ENCODE measurements at places on chromosomes 12 and 14.
A peak's percentile ranks its signal among the peaks of the same experiment; 100 is the strongest.

GRCh38 chr14:104681689-104682074 lies 7.7 kb upstream of the INF2 start:
- peaks cover 2% of the 10 kb centered on the region for H3K27me3 ChIP-seq
- no peaks in the 10 kb centered on the region for H3K36me3 ChIP-seq
- H3K27ac ChIP-seq: no peak overlapping the region
- H3K4me3 ChIP-seq: no peak overlapping the region
- H3K4me1 ChIP-seq: peaks cover 22% of the 10 kb centered on the region

- H3K27ac ChIP-seq: no peak overlapping the region
- H3K4me1 ChIP-seq: no peaks in the 10 kb centered on the region
- H3K36me3 ChIP-seq: no peaks in the 10 kb centered on the region
- H3K4me3 ChIP-seq: no peak overlapping the region
- DNase-seq: no peak
Observed at GRCh38 chr12:90915353-90915752, 39.6 kb downstream of the CCER1 start.

- no peak overlapping the region for H3K27ac ChIP-seq
- H3K27me3 ChIP-seq: peaks cover 6% of the 10 kb centered on the region
- H3K36me3 ChIP-seq: no peaks in the 10 kb centered on the region
- H3K4me3 ChIP-seq: no peak overlapping the region
Observed at GRCh38 chr14:70061108-70061507, 127.6 kb downstream of the SLC8A3 start.

DNA sequence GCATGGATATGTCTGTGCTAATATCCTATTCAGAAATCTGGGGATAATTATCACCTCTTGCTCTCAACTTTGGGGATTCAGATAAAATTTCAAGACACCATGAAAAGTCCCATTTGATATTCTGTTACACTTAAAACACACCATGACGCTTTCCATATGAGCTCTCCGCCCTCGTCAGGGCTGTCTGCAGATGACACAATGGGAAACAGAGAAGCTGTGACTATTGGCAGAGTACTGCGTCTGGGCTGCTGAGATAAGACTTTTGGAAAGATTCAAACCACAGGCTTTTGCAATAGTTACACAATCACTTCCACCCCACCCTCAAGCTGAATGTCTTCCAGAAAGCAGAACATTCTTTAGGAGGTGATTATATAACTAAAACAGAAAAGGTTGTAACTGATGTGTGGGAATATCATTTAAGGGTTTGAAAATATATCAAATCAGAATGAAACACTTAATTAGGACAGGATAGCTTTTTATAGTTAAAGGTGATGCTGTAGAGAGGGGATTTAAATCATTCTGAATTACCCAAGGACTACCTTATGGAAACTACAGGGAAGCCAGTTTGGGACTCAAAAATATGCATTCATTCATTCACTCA lies 75.3 kb upstream of the TMPO start:
- peak overlapping the region; percentile 5 for H3K27ac ChIP-seq
- H3K27me3 ChIP-seq: peaks cover 43% of the 10 kb centered on the region
- H3K4me1 ChIP-seq: peaks cover 9% of the 10 kb centered on the region
- H3K36me3 ChIP-seq: no peaks in the 10 kb centered on the region
- H3K4me3 ChIP-seq: no peak overlapping the region

DNA sequence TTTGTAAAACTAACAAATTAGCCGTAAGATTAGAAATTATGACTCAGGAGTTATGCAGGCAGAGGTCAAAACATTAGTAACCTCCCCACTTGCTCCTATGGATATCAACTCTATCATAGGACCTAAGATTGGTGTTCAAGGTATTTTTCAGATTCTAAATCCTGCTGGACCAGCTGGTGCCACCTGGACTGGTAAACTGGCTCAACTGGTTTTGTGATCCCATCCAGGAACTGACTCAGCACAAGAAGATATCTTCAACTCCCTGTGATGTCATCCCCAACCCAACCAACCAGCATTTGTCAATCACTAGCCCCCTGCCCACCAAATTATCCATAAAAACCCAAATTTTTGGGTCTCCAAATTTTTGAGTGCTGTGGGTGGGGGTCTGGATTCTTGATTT lies 98.1 kb upstream of the OR4E1 start:
- peaks cover 29% of the 10 kb centered on the region for H3K27me3 ChIP-seq
- H3K4me1 ChIP-seq: peaks cover 4% of the 10 kb centered on the region
- no peak overlapping the region for H3K4me3 ChIP-seq
- no peaks in the 10 kb centered on the region for H3K36me3 ChIP-seq

DNA sequence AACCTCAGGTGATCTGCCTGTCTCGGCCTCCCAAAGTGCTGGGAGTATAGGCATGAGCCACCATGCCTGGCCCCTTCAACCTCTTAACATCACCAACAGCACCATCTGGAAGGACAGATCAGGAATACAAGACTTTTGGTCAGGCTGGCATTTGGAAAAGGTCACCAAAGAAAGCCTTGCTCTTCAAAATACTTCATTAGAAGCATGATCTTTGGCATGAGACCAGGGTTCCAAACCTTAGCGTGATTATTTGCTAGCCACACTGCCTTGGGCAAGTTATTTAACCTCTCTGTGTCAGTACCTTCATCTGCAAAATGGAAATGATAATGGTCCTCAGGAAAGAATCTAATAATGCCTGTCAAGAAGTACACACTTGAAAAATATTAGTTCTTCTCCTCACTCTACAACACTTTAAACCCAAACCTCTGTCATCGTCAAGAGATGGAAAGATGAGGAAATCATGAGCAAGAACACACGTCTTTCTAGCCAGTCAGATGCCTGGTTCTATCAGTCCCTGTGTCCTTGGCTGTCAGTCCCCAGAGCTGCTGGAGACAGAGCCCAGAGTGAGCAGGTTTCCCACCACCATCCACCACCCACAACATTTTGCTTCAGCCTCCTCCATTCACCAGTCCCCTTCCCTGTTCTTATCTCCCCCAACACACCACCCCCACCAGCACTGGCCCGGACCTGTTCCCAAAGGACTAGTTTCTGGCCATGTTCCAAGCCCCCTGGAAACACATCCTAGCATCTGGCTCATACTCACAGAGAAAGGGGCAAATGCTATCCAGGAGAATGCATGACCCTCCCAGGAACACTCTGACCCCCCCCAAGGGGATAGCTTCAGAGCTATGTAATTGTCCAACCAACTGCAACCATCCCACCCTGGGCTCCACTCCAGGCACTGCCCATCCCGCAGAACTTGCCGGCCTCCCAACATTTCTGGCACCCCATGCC lies 2.0 kb downstream of the ADCY6 start:
- no peaks in the 10 kb centered on the region for H3K36me3 ChIP-seq
- H3K27ac ChIP-seq: no peak overlapping the region
- no peak for DNase-seq
- peaks cover 50% of the 10 kb centered on the region for H3K27me3 ChIP-seq
- H3K4me1 ChIP-seq: peaks cover 2% of the 10 kb centered on the region
- no peak overlapping the region for H3K4me3 ChIP-seq

DNA sequence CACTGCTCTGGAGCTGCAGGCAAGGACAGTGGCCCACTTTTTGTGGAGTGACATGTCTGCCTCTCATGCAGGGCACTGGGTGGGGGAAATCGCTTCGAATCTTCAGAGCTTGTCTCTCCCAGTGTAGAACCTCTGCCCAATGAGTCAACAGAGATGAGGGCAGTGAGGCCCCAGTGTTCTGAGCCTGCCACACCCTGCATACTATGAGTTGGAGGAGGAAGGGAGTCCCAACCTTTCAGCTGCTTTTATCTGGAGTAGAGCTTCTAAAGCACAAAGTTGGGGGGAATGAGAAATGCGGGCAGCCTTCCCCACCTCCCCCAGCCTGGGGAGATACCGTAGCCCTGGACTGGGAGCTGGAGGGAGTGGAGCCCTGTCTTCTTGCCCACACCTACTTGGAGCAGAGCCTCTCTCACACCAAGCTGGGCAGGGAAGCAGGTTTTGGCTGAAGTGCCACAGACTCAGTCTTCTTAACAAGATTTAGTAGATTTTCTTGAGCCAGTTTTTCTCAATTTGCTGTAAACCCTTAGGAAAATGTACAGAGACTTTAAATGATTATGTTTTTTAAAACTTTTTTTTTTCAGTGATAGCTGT lies 159.1 kb downstream of the ADGRD1 start:
- no peak overlapping the region for H3K4me3 ChIP-seq
- no peak for DNase-seq
- no peaks in the 10 kb centered on the region for H3K27me3 ChIP-seq
- no peaks in the 10 kb centered on the region for H3K36me3 ChIP-seq
- H3K27ac ChIP-seq: peak overlapping the region; percentile 29

GRCh38 chr14:42854061-42854460 lies 1247.4 kb downstream of the LRFN5 start:
- H3K27ac ChIP-seq: no peak overlapping the region
- no peak for DNase-seq
- H3K36me3 ChIP-seq: no peaks in the 10 kb centered on the region
- H3K27me3 ChIP-seq: no peaks in the 10 kb centered on the region
- H3K4me1 ChIP-seq: no peaks in the 10 kb centered on the region
- H3K4me3 ChIP-seq: no peak overlapping the region

DNA sequence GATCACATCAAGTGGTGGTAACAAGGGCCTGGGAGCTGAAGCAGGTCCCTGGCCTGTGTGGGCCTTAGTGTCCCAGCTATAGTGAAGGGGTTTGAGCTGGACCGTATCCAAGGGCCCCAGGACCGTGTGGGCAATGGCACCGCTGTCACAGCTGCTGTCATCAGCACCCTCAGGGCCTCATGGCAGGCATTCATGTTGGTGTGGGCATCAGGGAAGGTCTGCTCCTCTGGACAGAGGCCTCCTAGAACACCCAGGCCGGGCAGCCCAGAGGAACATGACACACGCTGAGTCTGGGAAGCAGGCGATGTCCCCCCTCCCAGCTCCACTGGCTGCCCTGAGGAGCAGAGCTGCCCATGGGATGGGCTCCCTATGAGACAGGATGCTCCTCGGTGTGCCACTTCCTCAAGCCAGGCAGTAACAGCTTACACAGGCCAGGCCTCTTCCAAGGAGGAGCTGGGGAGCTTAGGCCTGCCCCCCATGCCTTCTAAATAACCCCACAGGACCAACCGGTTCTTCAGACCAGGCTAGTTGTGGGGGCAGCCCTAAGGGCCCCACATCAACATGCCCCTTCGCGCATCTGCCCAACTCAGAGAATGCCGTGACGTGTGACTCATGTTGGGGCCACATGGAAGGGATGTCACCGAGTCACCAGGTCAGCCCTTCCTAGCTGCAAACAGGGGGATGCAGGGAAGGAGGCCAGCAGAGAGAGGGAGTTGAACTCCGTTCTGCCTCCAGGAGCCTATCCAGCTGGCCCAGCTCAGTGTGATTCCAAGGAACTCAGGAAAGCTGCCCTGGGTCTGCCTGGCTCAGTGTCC lies 80.4 kb downstream of the PITPNM2 start:
- H3K4me1 ChIP-seq: peaks cover 29% of the 10 kb centered on the region
- H3K27me3 ChIP-seq: no peaks in the 10 kb centered on the region
- H3K27ac ChIP-seq: no peak overlapping the region
- H3K4me3 ChIP-seq: no peak overlapping the region
- DNase-seq: no peak

- no peaks in the 10 kb centered on the region for H3K27me3 ChIP-seq
- H3K4me1 ChIP-seq: peaks cover 86% of the 10 kb centered on the region
- H3K36me3 ChIP-seq: peaks cover 42% of the 10 kb centered on the region
- H3K4me3 ChIP-seq: peak overlapping the region; percentile 71
- H3K27ac ChIP-seq: peak overlapping the region; percentile 98
Observed at GRCh38 chr14:22561661-22562579, 27.1 kb downstream of the DAD1 start.

DNA sequence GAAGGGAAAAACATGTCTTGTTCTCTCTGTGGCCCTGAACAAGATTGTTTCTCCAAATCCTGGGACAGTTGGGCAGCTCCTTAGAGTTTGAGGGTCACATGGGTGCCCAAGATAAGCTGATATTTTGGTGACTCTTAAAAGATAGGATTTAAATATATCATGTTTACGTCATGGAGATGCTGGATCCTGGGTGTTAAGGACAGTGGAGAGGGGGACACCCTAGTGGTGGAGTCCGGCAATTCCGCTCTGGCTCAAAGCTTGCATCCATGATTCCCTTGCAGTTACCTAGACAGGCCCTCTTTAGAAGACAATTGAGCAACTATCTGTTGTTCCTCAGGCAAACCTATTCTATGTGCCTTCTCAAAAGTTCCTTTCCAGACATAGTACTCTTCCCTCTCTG lies 101.8 kb downstream of the CMKLR1 start:
- no peak overlapping the region for H3K4me3 ChIP-seq
- H3K27ac ChIP-seq: no peak overlapping the region
- no peak for DNase-seq

GRCh38 chr14:80278293-80279023 lies 67.2 kb upstream of the DIO2 start:
- H3K27ac ChIP-seq: no peak overlapping the region
- no peak for DNase-seq
- H3K4me1 ChIP-seq: no peaks in the 10 kb centered on the region
- no peak overlapping the region for H3K4me3 ChIP-seq

- H3K4me3 ChIP-seq: no peak overlapping the region
- H3K27ac ChIP-seq: no peak overlapping the region
- no peaks in the 10 kb centered on the region for H3K36me3 ChIP-seq
- no peaks in the 10 kb centered on the region for H3K4me1 ChIP-seq
Observed at GRCh38 chr12:49885118-49885517, 18.6 kb downstream of the FAIM2 start.

DNA sequence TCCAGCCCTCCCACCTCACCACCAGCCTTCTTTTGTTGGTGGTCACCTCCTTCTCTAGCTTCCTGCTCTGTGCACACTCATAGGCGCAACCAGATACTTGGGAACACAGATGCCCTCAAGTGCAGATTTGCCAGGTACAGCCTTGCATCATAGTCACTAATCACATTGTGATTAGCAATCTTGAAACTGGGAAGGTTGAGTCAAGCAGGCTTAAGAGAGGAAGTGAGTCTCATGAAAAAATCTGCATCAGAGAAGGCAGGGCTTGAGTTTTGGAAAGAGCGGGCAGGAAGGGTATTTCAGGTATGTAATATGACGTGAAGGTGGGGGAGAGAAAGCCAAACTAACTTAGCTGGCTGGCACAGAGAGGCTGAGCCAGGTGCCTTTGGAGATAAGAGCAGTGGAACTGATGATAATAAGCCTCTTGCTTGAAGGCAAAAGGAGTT lies 2.7 kb upstream of the RABGGTA start:
- peak overlapping the region; percentile 74 for H3K27ac ChIP-seq
- DNase-seq: peak; percentile 31
- H3K4me3 ChIP-seq: peak overlapping the region; percentile 0
- H3K4me1 ChIP-seq: peaks cover 43% of the 10 kb centered on the region

DNA sequence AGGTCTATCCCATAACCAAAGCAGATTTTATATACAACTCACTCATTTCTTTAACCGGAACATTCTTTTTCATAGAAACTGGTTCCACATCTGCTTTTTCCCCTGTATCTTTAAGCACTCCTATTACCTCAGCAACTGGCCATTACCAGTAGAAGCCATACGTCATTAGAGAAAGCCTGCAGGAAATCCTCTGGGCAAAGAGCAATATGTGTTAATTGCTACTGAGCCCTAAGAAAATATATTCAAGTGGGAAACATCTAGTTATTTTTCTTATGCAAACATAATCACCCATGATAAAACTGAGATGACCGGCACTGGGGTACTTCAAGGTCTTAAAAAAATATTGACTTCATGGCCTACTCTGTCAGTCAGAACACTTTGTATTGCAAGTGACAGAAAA lies 28.2 kb upstream of the CPSF6 start:
- no peaks in the 10 kb centered on the region for H3K4me1 ChIP-seq
- DNase-seq: no peak
- no peaks in the 10 kb centered on the region for H3K27me3 ChIP-seq
- H3K36me3 ChIP-seq: no peaks in the 10 kb centered on the region
- no peak overlapping the region for H3K4me3 ChIP-seq

- DNase-seq: no peak
- H3K27ac ChIP-seq: no peak overlapping the region
- no peaks in the 10 kb centered on the region for H3K27me3 ChIP-seq
Observed at GRCh38 chr12:13631873-13632272, 349.5 kb downstream of the GRIN2B start.

- H3K27ac ChIP-seq: no peak overlapping the region
- no peak overlapping the region for H3K4me3 ChIP-seq
- H3K36me3 ChIP-seq: peaks cover 38% of the 10 kb centered on the region
- H3K27me3 ChIP-seq: no peaks in the 10 kb centered on the region
Observed at GRCh38 chr12:115998119-115998633, 279.3 kb downstream of the MED13L start.

Measured in activated T-helper 2 cell treated with anti-CD3 and anti-CD28 coated beads, Interferon-gamma antibody, Interleukin-2, Interleukin-4, amounts not matched to agents 10 μg/mL and 5 μg/mL and 100 μg/mL, durations not matched to agents 14 hours and 24 hours and 36 hours (primary cell).